ENCODE measurements at places on chromosomes 11 and 22.

- DNase-seq: no peak
These were observed 39.6 kb downstream of the LIF start for GRCh38 chr22:30206944-30207343.

- no peak for DNase-seq
These were observed 191.7 kb downstream of the ST3GAL4 start for GRCh38 chr11:126547161-126547560.

GRCh38 chr11:60182541-60183330 is at the start of gene MS4A6A:
TSS of gene MS4A6A (minus strand) at chr11:60183083. CDS start at chr11:60181727, 1,356 bp downstream.
- no peak for DNase-seq

- DNase-seq: no peak
These were observed 7.7 kb downstream of the USP18 start for GRCh38 chr22:18157714-18158028.

- no peak for DNase-seq
These were observed at the start of gene ASCL2 for GRCh38 chr11:2270322-2271076. TSS of gene ASCL2 (minus strand) at chr11:2270588. CDS start at chr11:2270332, 256 bp downstream.

- no peak for DNase-seq
These were observed 296.5 kb downstream of the KIRREL3 start for GRCh38 chr11:126704096-126704495.

DNA sequence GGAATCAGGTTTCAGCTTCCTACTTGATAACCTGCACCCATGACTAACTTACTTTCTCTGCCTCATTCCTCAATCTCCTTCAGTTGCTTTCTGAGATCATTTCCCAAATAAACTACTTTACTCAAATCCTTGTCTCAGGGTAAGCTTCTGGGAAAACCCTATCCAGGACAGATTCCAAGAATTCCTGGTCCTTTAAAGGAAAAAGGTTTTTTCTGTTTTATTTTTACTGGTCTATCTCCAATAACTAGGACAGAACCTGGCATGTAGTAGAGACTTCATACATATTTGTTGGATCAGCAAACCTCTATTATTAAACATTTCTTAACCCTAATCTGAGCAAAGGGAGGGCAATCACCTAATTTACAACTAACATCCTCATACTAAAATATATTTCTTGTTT is 910.5 kb upstream of the CHORDC1 start:
- DNase-seq: no peak

- DNase-seq: no peak
These were observed 5.7 kb downstream of the SIGIRR start for GRCh38 chr11:409008-409599.

GRCh38 chr22:27795053-27795452 is 6.5 kb downstream of the MN1 start:
- DNase-seq: no peak

GRCh38 chr11:82732734-82733443 is 775 bp downstream of the FAM181B start:
- no peak for DNase-seq

- DNase-seq: no peak
These were observed 46.5 kb downstream of the ADM start for GRCh38 chr11:10351435-10351764.

DNA sequence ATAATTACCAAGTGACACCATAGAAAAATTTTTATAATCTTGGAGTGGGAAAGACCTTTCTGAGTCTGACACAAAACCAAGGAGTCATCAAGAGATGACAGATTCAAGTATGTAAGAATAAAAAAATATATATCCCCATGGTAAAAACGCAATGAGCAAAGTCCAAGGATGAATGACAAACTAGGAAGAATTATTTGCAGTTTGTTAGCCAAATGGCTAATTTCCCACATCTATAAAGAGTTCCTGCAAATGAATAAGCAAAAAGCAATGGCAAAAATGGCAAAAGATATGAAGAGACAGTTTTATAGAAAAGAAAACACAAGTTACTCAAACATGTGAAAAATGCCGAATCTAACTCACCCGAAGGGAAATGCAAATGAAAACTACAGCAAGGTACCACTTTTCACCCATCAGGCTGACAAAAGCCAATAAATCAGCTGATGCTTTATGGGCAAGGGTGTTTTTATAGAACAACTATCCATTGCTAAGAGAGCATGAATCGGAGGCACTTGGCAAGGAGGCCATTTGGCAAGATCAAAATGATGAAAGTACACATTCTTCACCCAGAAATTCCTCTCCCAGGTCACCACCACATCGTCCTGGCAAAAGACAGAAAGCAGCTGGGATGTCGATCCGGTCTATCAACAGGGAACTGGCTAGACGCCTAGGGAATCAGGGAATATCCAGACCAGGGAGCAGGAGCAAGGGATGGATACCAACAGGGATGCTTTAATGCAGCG is 21.1 kb upstream of the KLHL35 start:
- no peak for DNase-seq

DNA sequence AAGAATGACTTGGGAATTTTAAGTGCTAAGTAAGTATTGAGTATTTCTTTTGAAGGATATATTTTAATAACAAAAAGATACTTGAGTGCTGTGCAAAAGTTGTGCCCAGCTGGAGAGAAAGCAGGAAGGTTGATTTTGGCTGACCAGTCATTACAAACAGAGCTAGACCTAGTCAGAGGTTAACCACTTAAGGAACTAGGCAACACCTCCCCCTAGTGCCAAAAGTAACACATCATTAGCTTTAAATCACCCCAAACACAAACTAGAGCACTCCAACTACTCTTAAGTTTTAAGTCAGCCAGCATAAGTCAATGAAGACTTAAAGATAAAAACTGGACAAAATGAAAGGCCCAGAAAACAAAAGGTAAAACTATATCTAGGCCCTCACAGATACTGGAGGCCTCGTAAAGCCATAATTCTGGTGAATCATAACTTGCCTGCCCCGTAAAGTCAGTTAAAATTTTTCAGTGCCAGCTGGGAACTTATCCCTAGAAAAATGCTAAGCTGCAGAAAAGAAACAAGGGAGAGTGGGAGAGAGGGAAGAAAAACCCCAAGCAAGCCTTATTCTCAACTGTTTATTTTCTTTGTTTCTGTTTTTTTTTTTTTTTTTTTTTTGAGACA is 4.6 kb downstream of the TMEM9B start:
- DNase-seq: no peak

DNA sequence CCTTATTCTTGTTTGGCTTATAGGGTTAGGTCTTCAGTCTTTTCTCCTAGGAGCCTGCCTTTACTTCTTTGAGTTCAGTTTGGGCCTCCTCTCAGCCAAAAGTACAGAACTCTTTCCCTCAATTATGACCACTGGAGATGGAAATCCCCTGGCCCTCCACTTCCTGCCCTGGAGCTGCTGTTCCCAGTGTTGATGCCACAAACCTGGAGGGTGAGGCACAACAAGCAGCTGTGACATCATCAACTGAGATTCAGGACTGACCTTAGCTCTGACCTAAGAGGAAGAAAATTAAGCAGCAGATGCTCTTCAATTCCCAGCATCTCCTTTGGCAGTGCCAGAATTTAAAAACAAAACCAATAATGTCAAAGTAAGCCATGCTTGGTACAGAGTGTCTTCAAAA is 3.0 kb downstream of the ABTB2 start:
- DNase-seq: no peak

- no peak for DNase-seq
These were observed 17.9 kb upstream of the SESN3 start for GRCh38 chr11:95248666-95249467.

DNA sequence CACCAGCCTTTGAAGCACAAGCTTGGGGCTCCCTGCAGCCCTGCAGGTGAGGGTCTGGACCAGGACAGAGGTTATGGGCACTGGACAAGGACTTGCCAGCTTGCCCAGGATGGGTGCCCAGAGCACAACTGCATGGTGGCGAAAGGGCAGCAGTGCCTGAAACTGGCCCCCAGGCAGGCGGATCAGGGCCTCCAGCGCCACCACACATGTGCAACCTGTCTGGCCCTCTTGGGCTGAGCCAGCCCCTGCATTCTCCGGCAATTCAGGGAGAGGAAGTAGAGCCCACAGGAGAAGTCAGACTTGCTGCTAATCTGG is 18.8 kb downstream of the MB start:
- DNase-seq: no peak

DNA sequence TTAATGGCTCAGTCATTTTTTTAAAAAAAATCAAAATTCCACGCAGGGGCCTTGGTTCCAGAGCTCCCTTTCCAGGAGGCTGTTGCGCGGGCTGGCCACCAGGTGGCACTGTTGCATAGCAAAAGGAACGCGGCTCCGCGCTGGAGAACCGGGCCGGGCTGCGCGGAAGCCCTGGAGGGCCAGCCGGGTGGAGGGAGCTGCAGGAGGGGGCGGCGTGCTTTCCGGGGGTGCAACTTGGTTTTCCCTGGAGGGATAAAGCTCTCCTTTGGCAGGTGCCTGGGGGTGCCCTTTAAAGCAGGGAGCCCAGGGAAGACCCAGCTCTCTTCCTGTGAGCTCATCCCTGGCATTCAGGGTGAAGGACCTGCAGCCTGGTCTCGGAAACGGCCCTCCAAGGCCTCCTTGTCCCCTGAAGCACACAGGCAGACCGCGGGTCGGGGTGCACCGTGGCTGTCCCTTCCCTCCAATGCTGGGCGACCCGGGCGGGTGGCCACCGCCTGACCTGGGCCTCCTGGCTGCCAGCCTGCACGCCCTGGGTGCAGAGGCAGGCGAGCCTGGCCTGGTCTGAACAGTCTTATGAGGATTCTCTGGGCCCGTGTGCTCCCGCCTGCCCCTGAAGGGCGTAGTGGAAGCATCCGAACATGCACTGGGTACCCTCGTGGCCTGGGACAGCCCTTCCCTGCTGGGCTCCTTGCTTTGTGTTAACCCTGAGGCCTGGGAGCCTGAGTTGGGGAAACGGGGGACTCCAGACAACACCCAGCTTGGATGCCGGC is 23.4 kb downstream of the KRTAP5-5 start:
- DNase-seq: peak; percentile 71

DNA sequence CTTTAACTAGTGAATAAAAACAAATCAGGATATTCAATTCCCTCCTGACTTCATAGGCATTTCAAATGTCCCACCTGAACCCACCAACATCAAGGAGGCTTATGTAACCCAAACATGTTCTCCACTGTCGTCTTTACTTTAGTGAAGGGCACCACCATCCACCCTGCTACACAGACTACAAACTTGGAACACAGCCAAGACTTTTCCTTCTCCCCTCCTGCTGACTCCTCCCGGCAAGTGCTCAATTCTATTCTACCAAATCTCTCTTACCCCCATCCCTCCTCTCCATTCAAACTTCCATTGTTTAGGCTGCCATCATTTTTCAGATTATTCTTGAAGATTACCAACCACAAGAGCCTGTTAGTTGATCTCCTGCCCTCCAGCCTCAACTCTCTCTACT is 24.3 kb downstream of the SAAL1 start:
- no peak for DNase-seq

DNA sequence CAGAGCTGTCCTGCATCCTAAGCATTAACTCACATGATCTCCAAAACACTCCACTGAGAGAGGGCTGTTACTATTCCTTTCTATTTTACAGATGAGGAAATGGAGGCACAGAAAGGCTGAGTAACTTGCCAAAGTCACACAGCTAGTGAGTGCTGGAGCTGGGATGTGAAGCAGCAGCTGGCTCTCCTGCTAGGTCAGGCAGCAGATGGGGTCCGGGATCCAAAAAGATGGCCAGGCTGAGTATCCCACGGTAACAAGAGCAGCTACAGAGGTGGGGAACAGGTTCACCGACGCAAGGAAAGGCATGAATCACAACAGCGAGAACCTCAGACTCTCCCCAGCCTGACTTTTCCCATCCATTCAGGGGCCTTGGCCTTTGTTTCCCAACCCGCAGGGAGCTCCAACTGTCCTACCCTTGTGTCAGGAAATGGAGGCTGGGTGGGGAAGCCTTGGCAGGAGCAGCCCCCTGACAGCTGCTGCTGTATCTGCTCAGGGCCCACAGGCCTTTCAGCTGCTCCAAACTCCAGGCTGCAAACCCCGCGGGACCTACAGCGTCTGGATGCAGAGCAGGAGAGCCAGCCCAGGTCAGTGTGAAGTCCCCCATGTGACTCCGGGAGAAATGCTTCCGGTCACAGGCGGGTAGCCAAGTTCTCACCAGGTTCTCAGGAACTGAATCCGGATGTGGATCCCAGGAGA is 29.5 kb downstream of the DKK3 start:
- no peak for DNase-seq

DNA sequence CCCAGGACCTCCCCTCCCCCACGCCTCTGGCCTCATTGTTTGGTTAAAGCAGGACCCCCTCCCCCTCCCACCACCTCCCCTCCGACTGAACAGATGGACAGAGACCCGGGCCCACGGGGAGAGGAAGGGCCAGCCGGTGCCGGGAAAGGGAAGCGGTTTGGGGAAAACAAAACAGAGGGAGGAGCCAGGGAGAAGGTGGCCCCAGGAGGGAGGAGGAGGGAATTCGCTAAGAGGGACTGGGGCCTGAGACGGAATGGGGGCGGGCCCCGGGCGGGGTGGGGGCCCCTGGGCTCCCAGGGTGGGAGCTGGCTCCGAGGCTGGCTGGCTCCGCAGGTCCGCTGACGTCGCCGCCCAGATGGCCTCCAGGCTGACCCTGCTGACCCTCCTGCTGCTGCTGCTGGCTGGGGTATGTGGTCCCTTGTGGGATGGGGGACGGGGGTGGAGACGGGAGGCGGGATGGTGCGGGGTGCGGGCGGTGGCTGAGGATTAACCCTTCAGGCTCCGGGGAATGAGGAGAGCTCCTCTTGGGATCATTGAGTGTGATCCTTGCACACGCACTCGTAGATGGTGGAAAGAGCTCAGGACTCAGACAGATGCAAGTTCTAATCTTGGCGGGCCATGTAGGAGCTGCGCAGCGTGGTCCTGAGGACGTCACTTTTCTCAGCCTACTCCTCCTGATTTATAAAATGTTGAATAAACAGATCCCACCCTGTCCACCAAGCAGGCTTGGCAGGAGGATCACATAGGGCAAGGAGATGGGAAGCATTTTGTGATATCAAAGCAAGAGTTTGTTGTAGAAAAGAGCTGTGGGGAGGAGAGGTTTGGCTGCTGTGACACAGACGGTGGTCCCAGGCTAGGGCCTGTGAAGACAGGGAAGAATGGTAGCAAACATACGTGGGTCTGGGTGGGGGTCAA is 688 bp downstream of the SERPING1 start:
- no peak for DNase-seq

DNA sequence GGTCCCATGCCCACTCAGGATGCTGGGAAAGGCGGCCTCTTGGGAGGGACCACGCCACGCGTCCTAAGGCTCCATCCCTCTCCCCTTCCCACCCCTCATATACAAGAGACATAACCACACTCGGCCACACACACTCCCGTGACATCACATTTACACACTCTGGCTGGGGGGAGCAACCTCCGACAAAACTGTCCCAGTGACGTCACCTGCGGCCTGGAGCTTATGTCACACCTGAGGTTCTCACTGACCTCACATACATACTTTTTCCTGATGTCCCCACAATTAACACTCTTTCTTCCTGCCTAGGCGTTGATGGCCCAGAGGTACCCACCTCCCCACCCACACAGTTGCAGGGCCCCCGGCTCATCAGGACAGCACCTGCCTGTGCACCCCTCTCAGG is 1.9 kb downstream of the ELFN2 start:
- DNase-seq: no peak

GRCh38 chr11:121340032-121340580 is 47.5 kb downstream of the SC5D start:
- no peak for DNase-seq

DNA sequence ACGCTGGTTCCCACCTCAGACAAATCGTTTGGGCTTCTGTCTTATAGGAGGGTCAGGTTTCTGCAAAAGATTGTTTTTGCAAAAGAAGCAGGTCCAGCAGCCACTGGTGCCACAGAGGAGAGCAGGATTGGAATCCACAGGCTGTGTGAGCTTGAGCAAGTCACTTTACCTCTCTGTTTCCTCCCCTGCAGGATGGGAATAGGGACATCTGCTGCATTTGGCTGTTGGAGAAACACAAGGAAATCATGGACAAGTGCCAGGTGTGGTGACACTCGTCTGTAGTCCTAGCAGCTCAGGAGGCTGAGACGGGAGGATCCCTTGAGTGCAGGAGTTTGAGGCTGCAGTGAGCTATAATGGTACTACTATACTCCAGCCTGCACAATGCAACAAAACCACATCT is 422.6 kb downstream of the MN1 start:
- no peak for DNase-seq
